Fibroblast of skin of right quadriceps (primary cell): ENCODE measurements at places on chromosomes 1 and 21.
A peak's percentile ranks its signal among the peaks of the same experiment; 100 is the strongest.

- DNase-seq = no peak
Observed at GRCh38 chr1:226625326-226625725, 76.8 kb downstream of the STUM start.

DNA sequence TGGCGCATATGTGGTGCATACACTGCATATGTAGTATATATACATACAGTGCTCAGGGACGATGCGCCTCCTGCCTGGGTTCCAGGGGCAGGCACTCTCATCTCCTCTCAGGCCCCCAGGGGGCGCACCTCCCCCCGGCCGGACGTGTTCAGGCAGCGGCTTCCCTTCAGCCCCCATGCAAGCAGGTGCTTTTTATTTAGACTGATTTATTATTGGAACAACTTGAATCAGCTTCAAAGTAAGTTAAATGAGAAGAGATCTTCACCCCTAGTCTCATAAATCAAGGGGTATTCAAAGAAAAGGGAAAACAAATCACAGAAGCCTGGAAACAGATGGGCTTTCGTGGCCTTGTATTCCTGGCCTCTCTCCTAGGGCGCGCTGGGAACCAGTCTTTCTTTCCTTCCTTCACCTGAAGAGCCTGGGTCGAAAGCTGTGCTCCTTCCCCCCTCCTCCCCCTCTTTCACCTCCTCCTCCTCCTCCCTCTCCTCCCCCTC lies 64.6 kb downstream of the UBIAD1 start:
- no peak for DNase-seq

DNA sequence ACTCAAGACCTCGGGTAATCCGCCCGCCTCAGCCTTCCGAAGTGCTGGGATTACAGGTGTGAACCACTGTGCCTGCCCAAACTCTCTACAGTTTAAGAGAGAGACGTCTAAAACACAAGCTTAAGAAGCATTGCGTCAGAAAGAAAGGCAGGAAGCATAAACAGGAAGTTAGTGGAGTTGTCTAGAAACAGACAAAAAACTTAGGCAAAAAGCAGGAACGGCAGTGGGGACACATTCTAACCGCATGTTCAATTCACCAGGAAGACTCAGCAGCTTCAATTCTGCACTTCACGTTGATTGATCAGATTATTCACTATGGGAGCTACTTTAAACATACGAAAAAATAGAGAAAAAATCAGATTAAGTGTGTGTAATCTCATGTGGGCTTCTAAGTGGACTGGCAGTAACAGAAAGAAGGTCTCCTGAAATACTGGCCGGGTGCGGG lies 7.4 kb downstream of the CFAP74 start:
- no peak for DNase-seq

- no peak for DNase-seq
Observed at GRCh38 chr1:97163591-97164275, 442.1 kb downstream of the PTBP2 start.

- DNase-seq = peak; percentile 66
Observed at GRCh38 chr1:231778009-231778719, 151.6 kb downstream of the DISC1 start.

DNA sequence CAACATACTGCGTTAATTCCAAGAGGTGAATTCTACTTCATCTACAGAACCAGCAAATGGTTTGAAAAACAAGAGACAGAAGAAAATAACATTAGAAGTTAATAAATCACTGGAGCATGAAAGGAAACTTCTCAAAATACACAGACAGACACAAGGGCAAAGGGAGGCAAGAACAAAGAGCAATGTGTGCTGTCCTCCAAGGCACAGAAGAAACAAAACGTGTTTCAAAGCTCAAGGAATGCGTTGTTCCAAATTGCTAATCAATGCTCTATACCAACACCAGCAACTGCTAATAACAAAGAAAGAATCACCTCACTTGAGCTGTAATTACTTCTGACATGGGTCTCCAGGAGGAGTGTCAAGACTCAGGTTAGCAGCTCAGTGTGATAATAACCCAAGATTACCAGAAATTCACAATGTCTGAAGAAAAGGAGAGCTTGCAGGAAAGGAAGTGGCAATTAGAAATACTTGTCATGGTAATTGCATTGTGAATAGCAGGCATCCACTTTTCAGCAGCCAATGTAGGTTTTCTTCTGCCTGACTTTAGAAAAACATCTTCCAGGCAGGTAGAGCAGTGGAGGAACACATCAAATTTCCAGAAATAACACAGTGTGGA lies 175.4 kb downstream of the SEC16B start:
- no peak for DNase-seq

DNA sequence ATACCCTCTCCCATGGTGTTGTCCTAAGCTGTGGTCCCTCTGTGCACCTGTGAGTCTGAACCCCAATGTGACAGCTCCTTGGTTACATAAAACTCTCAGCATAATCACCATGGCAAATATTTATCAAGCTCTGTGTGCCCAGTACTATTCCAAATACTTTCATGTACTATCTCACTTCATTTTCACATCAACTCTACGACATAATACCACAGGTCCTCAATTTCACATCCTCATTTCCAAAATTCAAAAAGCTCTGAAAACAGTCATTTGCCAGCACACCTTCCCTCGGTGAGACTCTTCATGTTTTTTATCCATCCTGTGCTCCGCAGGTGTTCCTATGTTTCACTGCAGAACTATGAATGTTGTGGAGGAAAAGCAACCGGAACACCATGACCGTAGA lies 12.4 kb upstream of the CREG1 start:
- DNase-seq = no peak

DNA sequence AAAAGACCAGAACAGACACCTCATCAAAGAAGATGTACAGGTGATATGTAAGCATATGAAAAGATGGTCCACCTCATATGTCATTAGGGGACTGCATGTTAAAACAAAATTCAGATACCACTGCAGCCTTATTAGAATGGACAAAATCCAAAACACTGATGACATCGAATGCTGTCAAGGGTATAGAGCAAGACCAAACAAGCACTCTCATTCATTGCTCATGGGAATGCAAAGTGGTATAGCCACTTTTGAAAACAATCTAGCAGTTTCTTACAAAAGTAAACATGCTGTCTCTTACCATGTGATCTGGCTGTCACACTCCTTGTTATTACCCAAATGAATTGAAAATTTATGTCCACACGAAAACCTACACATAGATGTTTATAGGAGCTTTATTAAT lies 426.6 kb upstream of the ESRRG start:
- DNase-seq = no peak

GRCh38 chr1:41738475-41738874 lies 180.2 kb downstream of the HIVEP3 start:
- DNase-seq = peak; percentile 44

DNA sequence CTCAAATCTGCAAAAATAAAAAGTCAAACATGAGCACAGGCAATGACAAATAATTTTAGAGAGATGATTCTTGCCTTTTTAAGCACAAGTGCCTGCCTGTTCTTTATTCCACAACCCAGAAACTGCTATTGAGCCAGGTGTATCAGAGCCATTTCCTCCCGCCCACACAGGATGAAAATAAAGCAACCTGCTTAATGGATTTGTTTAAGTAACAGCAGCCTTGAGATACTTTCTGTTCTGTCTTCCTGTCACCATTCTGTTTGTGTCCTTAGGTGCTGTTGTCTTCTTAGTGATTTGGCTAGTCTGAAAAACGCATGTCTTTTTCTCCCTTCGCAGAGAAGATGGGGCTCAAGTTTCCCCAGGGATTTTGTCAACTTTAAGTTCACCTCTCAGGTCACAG lies 11.4 kb downstream of the RPE65 start:
- no peak for DNase-seq

- DNase-seq = peak; percentile 79
Observed at GRCh38 chr1:148353461-148354283, 129.4 kb downstream of the PPIAL4G start.

DNA sequence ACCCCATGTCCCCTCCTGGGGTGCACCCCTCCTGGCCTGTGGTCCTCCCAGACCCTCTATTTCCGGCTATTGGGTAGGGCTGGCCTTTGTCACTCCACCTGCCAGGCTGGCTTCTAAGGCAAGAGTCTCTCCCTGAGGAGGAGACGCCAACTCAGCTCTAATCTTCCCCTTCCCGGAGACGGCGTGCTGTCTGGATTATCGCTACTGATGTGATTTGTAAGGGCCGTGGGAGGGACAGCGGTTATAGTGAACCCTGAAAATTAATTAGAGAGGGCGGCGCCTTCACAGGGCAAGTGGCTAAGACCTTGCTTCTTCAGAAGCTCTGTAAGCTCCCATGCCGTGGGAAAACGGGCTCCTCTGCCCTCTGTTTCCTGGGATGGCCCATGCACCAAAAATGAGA lies 207.0 kb upstream of the VAMP3 start:
- DNase-seq = no peak

DNA sequence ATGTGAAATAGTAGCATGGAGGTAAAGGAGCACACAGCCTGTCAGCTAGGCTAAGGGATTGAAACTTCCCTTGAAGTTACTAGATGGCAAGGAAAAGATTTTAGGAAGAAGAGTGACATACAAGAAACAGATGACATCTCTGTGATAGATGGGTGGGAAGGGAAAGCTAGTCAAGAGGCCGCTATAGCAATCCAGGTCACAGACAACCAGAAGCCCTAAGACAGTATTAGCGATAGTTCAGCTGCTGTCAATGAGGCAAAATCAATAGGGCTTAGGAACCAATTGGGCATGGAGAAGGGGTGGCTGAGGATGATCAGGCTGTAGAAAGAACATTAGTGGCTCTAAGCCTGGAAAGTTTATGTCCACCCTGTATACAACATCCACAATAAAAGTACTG lies 111.1 kb downstream of the GLUL start:
- no peak for DNase-seq

GRCh38 chr1:2214541-2215241 lies 13.4 kb upstream of the SKI start:
- no peak for DNase-seq

- DNase-seq = no peak
Observed at GRCh38 chr1:162982364-162982763, 86.8 kb upstream of the RGS4 start.

DNA sequence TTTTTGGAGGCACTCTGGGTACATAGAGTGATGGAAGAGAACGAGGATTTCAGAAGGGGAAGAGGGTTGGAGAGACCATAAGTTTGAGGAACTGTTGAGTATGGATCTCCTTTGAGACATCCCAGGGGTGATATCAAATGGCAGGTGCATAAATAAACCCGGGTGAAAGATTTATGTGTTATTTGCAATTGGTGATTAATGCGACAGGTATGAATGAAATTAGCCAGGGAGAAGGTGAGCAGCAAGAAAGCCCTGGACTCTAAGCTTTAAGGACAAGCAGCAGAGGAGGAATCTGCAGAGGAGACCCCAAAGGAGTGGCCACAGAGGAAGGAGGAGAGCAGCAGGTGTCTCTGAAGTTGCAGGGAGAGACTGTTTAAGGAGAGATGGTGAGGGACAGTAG lies 8.8 kb upstream of the REN start:
- DNase-seq = no peak

- no peak for DNase-seq
Observed at GRCh38 chr1:67680486-67680885, 4.5 kb upstream of the GADD45A start.

DNA sequence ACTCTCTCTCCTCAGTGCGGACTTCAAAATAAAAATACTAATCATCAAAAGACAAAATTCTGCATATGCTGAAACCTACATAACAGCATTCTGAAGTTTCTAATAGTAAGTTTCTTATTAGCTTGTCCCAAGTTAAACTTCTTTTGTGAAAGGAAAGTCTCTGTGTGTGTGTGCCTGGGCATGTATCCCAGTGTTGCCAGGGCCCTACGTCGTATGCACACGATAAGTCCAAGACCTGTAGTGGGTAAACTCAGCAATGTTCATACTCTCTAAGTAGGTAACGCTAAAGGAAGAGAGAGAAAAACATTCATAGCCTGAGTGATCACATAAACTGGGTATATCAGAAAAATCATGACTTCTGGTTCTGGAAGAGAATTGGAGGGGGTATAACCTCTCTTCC lies 465.7 kb downstream of the SMYD3 start:
- DNase-seq = no peak

DNA sequence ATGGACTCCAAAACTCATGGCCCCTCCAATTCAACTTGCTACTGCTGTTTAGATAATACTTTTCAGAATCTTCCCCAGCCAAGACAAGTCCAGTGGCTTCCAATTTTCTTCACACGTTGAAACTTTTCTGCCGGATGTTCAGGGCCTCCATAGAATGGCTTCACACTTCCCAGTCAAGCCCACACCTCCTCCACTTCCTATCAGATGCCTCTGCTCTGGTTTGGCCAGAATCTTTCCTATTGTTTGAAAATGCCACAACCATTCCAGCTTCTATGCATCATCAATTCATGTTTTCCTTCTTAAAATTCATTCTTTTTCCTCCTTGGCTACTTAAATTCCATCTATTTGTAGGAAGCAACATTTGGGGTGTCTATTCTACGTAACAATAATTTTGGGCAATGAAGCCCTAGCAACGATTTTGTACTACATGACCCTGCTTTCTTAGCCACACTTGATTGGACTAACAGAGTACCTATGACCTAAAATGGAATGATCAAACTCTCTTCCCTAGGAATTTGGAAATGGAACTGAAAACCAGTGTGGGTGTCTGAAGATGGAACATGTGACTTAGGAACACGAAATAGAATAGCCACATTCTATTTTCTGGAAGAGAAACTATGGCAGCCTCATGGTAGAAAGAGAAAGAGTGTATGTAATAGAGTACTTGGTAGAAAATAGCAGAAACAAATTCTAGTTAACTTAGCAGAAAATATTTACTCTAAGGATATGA lies 74.1 kb upstream of the CNIH3 start:
- no peak for DNase-seq

DNA sequence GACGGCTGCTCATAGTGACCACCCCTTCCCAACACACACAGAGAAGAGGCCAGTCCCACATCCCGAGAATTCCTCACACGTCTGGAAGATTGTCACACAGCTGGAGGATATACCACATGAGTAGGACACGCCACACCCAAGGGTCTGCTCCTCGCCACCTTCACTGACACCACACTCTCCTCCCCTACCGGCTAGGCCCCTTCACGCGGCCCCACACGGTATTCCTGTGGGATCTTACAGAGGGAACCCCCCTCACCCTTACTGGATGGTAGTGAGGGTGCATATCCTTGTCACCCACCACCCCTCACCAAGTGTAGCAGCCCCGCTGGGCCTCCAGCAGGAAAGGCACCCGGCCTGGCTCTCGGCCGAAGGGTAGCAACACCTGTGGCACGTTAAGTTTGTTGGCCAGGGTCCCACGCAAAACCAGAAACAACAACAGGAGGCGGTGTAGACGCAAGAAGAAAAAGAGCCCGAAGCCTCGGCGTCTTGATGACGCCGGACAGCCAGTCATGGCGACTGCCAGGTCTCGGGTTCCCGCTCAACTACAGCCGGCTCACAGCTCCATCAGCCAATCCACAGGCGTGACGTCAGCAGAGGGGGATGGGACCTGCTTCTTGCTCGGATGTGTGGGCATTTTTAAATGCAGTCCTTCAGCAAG lies at the start of gene NUP210L:
NUP210L (minus strand) TSS at position 540 of the 658 bp plus-strand sequence.
- DNase-seq = peak; percentile 16

- peak; percentile 58 for DNase-seq
Observed at GRCh38 chr1:12556957-12557935, 60.8 kb downstream of the DHRS3 start.

DNA sequence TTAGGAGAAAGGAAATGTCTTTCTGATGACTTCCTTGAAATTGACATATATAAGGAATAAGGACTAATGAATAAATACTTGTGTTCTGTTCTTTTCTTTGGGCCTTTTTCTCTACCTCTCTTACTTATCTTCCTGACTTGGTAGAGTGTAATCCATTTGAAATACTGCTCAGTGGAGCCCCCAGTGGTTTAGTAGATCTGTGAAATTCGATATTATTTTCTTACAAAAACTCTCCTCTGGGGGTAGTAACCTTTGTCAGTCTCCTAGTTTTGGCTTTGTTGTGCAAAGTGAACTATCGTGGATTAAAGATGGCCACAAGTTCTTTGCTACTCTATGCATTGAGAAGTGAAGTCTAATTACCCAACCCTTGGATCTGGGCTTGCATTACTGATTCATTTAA lies 48.8 kb downstream of the DUSP10 start:
- no peak for DNase-seq

GRCh38 chr1:8472668-8473067 lies 154.8 kb downstream of the SLC45A1 start:
- no peak for DNase-seq
